Ascending aorta (tissue), 2 donors: ENCODE measurements at places on chromosomes 2 and 18.

GRCh38 chr2:69086466-69086865, 73.5 kb downstream of the ANTXR1 start:
- DNase-seq: no peak

DNA sequence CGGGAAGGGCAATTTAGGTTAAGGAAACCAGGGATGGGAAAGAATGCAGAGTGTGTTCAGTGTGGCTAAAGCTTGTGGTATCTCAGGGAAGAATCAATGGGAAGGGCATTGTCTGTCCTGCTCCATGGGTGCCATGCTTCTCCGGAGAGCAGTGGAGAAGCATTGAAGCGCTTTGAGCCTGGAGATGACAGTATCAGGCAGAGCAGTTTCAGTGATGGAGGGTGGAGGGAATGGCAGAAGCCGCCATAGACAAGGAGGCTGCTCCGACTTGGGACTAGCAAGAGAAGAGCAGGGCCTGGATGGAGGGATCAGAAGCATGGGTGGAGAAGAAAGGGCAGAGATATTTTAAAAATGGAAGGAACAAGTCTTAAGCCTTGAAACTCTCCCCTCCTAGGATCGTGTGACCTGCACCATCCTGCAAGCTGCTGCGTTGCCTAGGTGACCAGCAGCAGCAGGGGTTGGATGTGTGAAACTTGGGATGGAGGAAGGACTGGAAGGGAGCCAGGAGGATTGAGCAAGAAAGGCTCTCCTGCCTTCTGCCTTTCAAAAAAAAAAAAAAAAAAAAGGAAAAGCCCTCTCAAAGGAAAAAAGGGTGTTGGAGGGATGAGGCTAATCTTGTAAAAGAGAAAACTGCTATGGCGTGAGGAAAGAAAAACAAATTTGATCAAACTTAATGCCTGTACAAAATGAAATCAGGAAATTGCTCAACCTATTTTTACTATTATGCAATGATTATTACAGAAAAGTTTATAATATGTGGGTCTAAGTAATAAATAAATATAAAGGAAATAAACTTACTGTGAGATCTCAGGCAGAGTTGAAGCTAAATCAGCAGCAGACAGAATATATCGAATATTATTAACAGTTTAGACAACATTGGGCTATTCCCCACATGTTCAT, 493.8 kb upstream of the NRP2 start:
- DNase-seq: no peak

GRCh38 chr2:205731583-205731981, 49.3 kb downstream of the NRP2 start:
- DNase-seq: no peak

DNA sequence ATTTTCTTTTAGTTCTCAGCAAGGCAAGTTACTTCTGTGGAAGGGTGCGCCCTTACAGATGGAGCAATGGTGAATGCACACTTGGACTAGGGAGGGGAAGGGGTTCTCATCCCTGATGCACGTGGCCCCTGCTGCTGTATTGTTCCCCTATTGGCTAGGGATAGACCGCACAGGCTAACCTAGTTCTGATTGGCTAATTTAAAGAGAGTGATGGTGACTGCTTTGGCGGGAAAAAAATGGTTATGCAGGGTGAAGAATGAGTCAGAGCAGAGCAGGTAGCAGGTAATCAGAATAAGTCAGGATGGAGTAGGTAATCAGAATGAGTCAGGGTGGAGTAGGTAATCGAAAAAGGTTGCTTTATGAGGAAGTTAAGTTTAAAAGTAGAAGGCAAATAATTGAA, 171.5 kb downstream of the MTCL1 start:
- no peak for DNase-seq

DNA sequence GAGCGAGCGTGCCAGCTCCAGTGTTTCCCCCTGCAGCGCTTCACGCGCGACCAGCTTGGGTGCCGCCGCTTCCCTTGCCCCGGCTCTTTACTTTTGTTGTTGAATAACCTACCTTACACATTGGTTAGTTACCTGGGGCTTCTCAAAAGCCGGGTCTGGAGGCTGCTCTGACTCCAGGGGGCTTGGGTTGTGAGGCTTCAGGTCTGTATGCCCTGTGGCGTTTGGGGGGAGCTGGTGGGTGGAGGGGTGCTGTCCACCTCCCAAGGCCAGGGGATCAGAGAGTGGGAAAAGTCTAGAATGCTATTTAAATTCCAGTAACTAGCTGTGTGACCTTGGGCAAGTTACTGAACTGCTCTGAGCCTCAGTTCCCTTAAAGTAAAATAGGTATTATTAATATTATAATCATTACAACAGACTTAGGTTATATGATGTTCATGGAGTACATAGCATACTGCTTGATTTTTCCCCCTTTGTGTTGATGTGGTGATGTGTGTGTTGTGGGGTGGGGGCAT, 770 bp downstream of the LYPD6B start:
- DNase-seq: no peak

DNA sequence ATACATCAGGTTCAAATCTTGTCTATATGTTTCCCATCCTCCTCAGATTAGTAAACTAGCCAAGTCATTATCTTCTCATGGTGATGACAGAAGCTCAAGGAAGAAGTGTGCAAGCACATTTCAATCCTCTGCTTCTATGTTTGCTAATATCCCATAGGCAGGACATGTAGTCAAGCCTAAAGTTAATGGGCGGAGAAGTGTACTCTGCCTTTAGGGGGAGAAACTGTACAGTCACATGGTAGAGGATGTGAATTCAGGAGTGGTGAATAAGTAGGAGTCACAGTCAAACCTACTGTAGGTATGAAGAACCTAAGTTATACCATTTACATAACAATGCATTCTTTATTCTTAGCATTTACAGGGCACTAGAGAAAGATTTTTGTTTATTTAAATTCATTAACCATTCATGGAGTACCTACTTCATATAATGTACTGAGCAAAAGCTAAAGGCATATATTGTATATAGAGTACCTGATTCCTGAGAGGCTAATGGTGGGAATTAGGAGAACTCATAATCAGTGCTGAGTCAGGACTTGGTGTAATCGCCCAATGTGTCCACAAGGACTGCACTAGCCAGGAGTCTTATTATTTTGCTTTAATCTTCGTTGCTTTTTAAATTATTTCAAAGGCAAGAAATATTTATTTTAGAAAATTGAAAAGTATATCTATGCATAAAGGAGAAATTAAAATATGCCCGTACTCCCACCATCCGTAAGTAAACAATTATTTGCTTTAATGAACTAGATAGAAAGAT, 394.3 kb upstream of the ETAA1 start:
- DNase-seq: no peak
